ENCODE measurements at places on chromosomes 7 and 10.

DNA sequence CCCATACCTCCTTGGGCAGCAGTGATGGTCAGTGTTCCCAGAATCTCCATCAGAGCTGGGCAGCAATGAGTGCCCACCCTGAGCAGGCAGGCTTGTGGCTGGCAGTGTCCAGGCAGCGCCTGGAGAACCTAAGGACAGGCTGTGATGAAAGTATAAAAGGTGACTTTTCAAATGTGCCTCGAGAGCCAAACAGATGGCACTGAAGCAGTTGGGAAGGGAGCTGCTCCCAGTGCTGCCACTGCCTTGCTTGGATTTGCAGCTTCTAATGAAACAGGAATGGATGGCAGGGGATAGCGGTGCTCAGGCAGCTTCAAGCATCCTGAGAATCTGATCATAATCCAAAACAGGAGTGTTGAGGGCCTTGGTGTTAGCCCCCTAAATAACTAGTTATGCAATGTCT lies 179.8 kb upstream of the AOAH start:
- DNase-seq: no peak

DNA sequence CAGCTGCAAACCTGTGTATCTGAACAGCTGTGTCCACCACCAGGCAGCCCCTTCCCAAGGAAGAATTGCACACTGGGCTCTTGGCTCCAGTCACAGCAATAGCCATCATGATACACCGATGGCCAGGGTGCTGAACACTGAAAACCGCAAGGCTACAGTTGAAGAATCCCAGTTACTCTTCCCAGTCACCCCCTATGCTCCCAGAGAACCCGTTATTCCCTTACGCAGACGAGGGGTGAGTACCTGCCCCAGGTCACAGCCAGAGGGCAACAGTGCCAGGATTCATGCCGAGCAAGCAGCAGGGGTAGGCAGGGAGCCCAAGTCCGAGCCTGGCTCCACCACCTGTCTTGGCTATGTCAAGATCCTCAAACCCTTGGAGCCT lies 57.8 kb downstream of the RASGEF1A start:
- DNase-seq: no peak

- DNase-seq: no peak
Observed at GRCh38 chr10:106185951-106186350, 978.6 kb downstream of the SORCS1 start.

DNA sequence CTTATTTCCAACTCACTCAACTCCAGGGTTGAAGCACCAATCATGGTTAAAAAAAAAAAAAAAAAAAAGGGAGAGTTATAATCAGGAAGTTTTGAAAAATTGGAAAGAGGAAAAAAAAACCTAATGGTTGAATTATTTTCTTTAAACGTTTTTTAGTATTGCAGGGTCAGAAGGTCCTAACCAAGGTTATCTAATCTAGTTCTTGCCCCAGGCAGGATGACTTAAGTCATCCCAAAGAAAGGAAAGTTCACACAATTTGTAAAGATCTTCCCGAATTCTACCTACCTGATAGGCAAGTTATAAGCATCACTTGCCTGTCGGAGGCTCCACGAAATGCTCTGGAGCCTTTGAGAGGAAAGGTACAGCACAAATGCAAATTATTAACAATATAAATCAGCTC lies 208.1 kb upstream of the PLXNA4 start:
- DNase-seq: no peak

- DNase-seq: no peak
Observed at GRCh38 chr7:43208242-43208641, 95.8 kb downstream of the HECW1 start.

- DNase-seq: no peak
Observed at GRCh38 chr10:73967022-73967429, 30.9 kb upstream of the VCL start.

DNA sequence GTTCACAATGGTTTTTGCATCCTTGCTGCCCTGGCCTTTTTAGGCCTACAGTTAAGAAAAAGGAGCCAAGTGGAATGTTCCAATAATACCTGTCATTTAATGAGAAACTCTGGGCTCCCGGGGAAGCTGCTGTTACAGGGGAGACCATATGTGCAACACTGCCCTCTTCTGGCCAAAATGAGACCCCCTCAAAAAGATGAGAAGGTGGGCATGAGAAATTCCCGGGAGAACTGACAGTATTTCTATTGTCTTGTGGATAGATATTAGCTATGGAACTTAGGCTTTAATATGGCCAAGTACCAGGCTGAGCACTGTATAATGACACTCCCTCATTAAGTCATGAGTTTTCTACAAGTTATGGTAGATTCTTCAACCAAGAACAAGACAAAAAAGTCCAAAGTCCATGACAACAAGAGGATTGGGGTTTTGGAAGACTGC lies 99.4 kb downstream of the CCDC3 start:
- peak; percentile 5 for DNase-seq

DNA sequence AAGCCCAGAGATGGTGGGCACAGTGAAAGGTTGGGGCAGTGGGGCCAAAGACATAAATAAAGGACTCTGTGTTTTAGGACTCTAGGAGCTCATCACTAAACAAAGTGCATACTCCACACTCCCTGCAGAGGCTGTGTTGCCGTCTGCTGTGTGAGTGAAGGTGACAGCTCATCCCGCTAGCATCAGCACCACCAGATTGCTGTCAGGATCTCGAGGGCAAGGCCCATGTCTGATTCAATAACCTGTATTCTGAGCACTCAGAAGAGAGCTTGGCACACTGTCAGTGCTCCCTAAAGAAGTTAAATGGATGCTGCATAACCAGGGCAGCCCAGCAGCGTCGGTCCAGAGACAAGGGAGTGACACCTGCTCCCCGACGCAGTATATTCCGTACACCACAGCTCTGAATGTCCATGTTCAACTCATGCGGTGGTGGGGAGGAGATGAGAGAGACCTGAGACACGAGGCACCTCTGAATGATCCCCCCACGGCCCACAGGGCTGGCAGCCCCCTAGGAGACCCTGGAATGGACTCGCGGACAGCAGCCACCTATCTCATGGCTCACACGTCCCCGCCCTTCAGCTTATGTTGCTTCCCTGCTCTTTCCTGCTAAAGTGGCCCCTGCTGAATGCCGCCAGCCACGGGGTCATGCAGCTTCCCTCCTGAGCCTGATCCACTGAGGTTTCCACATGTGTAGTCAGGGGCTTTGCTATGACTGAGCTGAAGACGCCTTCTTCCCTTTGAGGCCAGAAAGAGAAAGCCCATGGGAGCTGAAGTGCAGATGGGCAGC lies 132.7 kb upstream of the KCNMA1 start:
- no peak for DNase-seq

DNA sequence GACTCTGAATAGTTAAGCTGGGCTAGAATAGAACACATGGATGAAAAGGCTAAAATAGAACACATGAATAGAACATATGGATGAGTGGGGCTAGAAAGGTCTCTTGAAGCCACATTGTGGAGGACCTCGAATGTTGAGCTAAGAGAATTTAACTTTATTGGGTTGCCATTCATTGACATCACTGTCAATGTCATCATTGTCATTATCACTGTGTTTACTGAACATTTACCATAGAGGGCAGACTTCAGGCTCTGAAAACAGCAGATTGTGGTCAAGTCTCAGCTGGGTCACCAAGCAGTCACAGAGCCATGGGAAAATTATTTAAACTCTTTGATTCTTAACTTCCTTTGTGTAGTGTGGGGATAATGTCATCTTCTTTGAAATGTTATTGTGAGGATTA lies 80.4 kb downstream of the WDFY4 start:
- no peak for DNase-seq

GRCh38 chr7:783556-784490 lies 48.5 kb upstream of the SUN1 start:
- DNase-seq: no peak

DNA sequence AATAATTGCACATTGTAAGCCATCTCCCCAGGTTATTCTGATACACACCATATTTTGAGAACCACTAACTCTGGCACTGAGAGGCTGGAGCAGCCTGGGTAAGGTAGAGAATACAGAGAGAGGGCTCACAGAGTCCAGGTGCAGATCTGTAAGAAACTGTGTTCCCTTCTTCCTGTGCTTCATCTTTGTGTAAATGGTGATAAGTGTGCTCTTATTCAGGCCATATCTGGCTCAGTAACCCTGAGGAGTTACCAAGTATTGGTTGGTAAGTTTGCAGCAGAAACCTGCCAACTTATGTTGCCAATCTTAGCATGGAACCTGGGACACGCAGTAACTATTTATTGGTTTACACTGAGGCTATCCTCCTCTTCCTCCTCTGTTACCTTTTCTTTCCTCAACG lies 16.2 kb upstream of the ICA1 start:
- DNase-seq: no peak
